Neural crest cell (in vitro differentiated cells): ENCODE measurements at places on chromosomes 12 and 14.

GRCh38 chr14:97388408-97388807 is 591.2 kb downstream of the VRK1 start:
- DNase-seq = no peak

DNA sequence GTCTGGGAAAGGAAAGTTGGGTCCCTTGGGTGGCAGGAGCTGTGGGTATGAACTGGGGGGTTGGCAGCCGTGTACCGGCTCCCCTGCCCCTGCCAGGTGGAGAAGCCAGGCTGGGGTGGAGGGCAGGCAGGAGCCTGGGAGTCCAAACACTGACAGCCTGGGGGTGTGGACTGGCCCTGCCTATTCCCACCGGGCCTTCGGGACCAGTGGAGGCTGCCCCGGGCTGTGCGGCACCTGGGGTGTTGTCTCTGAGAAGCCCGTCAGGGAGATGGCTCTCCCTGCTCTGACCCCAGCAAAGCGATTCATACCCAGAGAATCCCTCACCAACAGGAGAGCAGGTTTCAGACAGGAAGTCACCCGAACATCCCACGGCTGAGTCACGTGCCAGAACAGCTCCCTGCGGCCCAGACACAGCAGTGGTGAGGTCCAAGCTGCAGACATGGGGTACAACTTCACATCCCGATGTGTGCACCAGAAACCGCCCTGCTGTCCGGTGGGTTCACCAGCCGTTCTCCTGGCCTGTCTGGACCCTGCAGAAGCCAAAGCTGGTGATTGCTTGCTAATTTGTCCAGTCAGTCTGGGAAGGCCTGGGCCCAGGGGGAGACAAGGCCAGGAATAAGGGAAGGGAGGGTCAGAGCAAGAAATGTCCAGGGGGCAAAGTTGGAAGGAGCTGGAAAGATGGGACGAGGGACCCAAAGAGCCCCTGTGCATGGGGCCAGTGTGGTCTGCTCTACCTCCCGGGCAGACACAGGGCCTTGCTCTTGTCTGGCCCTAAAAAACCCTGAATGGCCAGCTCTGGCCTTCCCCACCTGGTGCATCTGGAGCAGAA is 2.1 kb upstream of the GPR132 start:
- no peak for DNase-seq

- DNase-seq = no peak
Observed at GRCh38 chr12:3523058-3523457, 32.1 kb downstream of the PRMT8 start.

DNA sequence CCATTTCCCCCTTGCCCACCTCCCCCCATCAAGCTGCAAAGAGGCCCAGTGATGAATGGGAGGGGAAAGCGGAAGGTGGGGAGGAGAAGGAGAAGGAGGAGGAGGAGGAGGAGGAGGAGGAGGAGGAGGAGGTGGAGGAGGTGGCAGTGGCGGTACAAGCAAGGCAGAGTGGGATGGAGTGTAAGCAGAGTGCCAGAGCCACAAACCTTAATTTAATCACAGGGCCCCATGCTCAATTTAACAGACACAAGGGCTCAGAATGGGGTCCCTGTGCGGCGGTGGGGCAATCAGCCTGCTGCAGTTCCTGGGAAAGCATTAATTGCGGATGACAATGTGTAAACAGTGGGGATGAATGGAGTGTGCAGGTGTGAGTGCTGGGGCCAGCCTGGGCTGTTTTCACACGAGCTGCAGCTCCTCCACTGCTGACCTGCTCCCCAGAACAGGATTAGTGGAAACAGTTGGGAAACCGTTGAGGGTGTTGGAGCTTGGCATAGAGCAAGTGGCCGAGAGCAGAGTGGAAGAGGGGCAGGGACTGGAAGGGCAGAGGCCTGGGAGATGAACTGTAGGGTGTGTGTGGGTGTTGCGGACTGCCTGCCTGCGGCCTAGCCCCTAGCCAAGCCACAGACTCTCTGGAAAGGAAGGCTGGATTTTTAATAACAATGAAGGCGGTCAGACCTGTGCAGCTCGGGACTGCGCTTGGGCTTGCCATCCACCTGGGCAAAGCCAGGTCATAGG is 36.4 kb upstream of the SMOC1 start:
- no peak for DNase-seq

DNA sequence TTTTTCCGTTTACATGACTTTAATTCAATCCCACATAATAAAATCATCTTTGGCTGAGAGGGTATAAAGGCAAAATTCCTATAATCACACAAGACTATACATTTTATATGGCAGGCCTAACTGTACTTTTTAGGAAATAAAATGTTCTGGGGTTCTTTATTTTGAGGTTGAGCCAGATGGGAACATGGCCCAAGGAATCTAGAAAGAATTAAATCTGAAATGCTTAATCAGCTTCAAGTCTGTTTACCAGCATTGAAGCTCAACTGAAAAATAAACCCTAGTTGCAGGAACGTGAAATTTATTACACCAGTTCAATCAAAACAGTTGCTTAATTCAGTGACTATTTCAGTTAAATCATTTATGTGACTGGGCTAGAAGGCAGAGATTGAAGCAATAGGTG is 191.0 kb upstream of the BTG1 start:
- DNase-seq = no peak

DNA sequence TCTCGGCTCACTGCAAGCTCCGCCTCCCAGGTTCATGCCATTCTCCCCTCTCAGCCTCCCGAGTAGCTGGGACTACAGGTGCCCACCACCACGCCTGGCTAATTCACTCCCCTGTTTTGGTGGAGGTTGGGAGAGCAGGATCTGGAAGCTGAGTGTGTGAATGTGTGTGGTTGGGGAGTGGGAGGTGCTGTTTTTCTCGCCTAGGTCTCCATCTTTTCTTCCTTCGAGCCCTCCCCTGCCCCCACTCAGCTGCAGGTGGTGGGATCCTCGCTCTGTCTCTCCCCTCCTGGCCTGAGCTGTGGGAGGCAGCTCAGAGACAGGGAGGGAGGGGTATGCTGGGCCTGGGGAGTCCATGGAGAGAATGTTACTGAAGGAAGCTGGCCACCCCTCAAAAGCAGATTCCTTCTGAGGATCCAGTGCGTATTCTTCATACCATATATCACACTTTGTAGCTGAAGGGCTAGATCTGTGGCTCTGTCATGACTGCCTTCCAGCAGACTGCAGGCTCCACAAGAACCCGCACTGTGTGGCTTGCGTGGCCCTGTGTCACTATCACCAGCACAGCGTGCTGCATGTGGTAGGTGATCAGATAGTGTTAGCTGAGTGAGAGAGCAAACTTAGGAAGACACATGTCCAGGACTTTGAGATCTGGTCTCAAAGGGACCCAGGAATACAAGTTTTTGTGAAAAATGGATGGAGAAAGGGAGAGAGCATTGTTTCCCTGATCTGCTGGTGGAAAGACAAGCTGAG is 2.8 kb downstream of the KRT83 start:
- no peak for DNase-seq

GRCh38 chr12:67415473-67415872 is 146.3 kb downstream of the CAND1 start:
- DNase-seq = no peak

GRCh38 chr12:101596172-101596571 is 1.4 kb downstream of the MYBPC1 start:
- DNase-seq = no peak

GRCh38 chr12:56004211-56004610 is 7.1 kb downstream of the SUOX start:
- DNase-seq = no peak

GRCh38 chr14:78363008-78363407 is 192.8 kb downstream of the NRXN3 start:
- no peak for DNase-seq

DNA sequence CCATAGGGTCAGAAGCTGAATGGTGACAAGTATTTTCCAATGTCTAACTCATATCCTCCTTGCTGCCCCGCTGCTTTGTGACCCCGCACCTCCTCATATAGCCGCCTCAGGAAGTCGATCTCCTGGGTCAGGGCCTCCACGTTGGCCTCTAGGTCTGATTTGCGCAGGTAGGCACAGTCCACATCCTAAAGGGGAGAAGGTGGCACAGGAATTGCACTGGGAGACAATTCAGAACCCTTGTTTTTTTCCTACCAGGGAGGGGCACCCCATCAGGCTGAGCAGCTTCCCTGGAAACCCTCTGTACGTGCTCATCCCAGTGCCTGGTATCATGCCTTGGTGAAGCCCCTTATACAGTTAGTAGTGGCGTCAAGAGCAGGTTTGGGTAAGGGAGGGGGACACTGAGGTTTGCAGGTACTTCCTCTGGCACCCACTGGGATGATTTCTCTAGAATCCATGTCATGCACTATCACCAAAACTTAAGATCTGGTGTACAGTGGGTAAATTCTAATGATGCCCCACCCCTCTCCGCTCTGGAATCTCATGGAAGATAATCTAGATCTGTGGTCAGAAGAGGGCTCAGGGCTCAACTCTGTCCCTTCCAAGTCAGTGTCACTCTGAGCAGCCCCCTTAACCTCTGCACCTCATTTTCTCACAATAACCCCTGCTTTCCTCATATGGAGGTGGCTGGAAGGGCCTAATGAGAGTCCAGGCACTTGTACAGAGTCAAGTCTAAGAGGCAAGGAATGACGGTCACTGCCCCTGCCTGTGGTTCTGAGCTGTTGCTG is 20.1 kb upstream of the KRT86 start:
- no peak for DNase-seq

- DNase-seq = no peak
Observed at GRCh38 chr12:43585676-43586075, 33.7 kb upstream of the ADAMTS20 start.

GRCh38 chr14:79044894-79045624 is 874.9 kb downstream of the NRXN3 start:
- no peak for DNase-seq

DNA sequence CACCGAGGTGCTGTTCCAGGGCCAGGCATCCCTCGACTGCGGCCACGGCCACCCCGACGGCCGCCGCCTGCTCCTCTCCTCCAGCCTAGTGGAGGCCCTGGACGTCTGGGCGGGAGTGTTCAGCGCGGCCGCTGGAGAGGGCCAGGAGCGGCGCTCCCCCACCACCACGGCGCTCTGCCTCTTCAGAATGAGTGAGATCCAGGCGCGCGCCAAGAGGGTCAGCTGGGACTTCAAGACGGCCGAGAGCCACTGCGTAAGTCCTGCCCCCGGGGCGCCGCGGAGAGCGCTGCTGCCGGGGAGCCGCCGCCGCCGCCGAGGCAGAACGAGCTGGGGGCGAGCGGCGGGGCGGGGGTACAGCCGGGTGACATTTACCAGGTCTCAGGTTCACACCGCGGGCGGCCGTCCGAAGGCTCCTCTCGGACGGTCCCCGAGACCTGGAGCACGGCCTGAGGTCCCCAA is 1.4 kb downstream of the PLXNC1 start:
- no peak for DNase-seq

GRCh38 chr12:99957866-99958466 is 26.8 kb downstream of the ANKS1B start:
- DNase-seq = no peak

DNA sequence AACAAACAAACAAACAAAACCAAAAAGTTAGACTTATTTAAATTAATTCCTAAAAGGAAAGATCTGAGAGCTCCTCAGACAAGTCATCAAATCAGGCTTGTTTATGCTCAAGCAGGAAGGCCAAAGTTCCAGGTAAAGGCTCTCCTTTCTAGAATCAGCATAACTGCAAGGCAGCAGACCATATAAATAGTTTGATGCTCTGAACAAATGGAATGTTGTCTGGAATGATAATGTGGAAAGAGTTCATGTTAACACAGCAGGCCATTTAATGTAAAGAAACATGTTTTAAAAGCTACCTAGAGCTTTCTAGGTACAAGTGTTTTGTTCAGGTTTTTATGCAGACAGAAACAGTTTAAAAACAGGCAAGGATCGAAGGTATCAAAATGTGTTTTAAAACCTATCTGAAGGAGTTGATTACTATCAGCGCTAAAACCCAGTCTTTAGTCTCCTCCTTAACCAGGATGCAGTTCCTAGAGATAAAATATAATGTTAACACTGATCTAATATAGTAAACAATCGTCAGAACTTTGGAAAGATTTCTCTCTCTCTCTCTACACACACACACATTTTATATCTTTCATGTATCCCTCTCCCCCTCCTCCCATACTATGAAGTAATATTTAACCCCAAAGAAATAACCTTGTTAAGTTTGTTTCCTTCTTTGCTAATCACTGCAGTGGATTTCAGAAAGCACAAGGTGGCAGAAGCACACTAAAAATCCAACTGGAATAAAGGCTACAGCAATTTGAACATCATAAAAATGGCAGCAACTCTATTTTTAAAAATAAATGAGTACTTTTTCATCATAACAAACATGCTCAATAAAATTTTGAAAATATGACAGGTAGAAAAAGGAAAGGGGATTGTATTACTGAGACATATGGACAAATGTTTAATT is 135.5 kb downstream of the PAWR start:
- DNase-seq = no peak

- DNase-seq = no peak
Observed at GRCh38 chr12:70268972-70269371, 25.7 kb downstream of the CNOT2 start.

DNA sequence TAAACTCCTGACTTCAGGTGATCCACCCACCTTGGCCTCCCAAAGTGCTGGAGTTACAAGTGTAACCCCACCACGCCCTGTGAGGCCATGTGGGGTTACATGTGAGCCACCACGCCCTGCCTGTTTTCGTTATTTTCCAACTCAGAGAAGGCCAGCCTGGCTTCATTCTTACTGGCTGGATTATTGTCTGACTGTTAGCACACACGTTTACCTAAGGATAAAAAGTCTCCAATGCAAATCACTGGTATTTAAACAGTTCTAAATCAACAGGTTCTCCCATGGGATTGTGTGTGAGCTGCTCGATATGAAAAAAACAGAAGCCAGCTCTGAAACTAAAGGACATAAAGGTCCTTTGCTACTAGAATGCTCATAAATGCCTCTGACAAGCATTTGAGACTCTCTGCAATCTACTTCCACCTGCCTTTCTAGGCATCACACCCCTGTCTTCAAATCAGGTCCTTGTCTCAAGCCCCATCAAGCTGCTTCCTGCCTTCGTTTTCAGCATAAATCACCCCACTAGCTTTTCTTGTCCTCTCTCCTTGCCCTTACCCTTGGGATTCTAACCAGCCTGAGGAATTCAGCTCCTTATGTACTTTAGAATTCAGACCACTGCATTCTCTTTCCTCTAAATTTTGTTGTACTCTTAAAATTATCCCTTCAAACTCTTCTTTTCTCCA is 265.0 kb downstream of the DUSP6 start:
- no peak for DNase-seq
